Stimulated activated CD8-positive, alpha-beta memory T cell treated with anti-CD3 and anti-CD28 coated beads, Interleukin-4, amount 100 ng/mL, for 4 hours (primary cell): ENCODE measurements at places on chromosomes 7 and 10.

GRCh38 chr10:52279546-52279945 is 34.5 kb upstream of the DKK1 start:
- DNase-seq = no peak

- DNase-seq = no peak
Observed at GRCh38 chr10:76631884-76632766, 1005.5 kb downstream of the KCNMA1 start.

DNA sequence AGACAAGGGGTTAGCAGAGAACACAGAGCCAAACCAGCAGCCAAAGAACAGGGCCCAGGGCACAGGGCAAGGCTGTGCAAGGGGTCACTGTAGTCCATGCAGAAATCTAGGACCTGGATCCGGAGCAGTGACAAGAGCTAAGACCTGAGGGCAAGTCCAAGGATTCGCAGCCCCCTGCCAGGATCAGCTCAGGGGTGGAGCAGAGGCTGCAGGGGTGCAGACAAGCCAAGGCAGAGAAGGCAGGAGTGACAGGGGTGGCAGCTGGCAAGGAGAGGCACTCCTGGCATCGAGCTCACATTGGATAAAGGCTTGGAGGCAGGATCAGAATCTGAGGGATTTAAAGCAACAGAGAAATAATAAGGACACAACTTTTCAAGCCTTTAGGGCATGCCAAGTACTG is 80.7 kb upstream of the NANOS1 start:
- DNase-seq = no peak

- no peak for DNase-seq
Observed at GRCh38 chr10:1873661-1874315, 136.5 kb upstream of the ADARB2 start.

GRCh38 chr10:73247509-73248258 is 629 bp upstream of the DNAJC9 start:
- no peak for DNase-seq

DNA sequence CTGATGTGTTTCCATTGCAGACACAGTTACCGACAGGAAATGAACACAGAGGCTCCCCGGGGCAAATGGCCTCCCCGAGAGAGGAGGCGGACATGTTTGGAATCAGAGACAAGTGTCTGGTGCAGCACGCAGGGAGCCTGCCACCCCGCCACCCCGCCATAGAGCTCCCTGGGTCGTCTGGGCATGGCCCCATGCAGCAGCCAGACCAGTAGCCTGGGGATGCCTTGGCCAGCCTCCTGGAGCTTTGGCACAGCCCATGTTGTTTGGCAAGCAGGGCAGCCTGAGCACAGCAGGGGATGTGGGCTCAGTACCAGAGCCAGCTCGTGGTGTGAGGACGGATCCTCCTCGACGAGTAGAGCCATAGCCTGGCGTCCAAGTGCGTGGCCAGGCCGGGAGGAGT is 80.8 kb downstream of the NKX6-2 start:
- DNase-seq = no peak

DNA sequence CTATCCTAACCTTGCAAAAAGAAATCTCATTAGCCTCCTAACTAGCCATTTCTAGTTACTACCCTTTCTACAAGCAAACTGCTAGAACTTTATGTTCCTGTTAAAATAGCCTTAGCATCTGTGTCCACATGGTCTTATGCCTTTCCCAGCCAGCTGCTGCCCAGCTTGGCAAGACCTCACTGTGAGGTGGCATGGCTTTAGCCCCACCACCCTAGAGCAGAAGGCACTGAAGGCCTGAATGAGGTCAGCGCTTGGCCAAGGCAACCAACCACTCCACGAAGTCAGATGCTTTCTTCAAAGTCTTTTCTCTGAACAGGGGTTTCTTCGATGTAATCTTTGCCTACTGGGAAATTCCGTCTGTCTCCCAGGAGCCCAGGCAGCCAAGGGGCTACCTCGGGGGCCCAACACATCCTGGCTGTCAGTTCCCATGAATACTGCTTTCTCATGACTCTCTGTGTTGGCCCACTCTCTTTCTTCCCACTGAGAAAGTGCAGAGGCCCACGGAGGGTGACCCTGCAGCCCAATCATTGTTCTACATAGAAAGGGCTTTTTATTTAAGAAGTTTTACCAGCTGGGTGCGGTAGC is 41.6 kb downstream of the POLR3A start:
- no peak for DNase-seq

DNA sequence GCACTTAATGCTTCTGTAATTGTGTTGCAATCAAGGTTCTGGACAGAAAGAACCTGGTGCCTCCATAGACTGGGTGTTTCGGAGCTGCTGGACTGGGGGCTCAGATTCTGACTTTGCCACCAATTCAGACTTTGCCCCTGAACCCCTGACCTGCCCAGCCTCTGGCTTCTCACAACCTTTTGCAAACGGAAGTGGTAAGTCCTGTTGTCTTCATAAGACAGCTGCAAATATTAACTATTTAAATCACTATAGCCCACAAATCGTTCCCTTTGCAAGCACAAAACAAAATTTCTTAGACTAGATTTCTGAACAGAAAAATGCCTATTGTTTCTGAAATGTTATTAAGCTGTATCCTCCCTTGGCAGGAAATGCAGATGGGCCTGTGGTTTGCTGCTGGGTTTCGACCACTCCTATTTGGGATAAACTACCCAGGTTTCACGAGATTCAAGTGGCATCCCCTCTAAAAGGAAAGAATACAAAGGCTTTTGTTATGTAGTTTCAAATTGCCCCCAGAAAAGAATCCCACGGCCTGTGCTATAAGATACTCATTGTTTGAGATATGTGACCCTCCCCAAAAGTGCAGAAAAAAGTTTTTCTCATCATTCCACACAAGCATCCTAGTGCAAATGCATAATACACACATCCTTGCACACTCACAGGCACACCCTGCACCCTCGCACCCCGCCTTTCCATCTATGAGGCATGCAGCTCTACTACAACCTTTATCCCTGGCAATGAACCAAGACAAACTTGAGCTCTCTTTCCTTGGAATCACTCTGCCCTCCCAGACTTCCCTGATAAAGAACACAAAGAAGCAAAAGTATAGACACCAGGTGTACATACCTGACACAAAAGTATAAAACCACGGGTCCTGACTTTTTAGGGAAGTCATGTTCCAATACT is 209.1 kb downstream of the PRPF18 start:
- DNase-seq = no peak

- no peak for DNase-seq
Observed at GRCh38 chr7:103628742-103629141, 182.7 kb upstream of the SLC26A5 start.

GRCh38 chr7:45651540-45651939 is 77.4 kb downstream of the ADCY1 start:
- no peak for DNase-seq

GRCh38 chr7:44240983-44241510 is 40.3 kb downstream of the YKT6 start:
- DNase-seq = peak; percentile 22

- DNase-seq = no peak
Observed at GRCh38 chr7:104156842-104157277, 51.0 kb downstream of the ORC5 start.

GRCh38 chr10:100350914-100351485 is 4.0 kb downstream of the SCD start:
- DNase-seq = no peak

GRCh38 chr10:50387732-50388073 is 136.4 kb upstream of the ASAH2 start:
- no peak for DNase-seq

GRCh38 chr10:77531441-77532001 is 106.1 kb downstream of the KCNMA1 start:
- no peak for DNase-seq

GRCh38 chr7:15104411-15105092 is 202.0 kb upstream of the DGKB start:
- DNase-seq = no peak

DNA sequence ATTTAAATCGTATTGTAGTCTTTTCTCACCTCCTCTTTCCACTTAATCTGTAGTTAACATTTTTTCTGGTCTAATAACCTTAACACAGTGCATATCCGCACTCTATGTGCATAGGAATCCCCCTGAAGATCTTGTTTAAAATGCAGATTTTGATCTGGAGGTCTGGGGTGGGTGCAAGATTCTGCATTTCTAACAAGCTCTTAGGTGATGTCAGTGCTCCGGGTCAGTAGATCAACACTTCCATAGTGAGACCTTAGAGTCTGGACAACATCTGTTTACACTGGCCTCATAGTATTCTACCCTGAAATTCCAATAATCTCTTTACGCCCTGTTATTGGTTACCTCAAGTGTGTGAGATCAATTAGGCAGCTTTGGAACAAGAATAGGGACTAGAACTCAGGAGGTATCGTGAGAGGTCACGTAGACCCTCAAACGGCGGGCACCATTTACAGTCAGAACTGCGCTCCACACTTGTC is 434 bp upstream of the PLEKHA8 start:
- DNase-seq = no peak

GRCh38 chr10:58570979-58571378 is 58.3 kb downstream of the BICC1 start:
- no peak for DNase-seq

- no peak for DNase-seq
Observed at GRCh38 chr7:93858857-93859256, 31.7 kb downstream of the TFPI2 start.

DNA sequence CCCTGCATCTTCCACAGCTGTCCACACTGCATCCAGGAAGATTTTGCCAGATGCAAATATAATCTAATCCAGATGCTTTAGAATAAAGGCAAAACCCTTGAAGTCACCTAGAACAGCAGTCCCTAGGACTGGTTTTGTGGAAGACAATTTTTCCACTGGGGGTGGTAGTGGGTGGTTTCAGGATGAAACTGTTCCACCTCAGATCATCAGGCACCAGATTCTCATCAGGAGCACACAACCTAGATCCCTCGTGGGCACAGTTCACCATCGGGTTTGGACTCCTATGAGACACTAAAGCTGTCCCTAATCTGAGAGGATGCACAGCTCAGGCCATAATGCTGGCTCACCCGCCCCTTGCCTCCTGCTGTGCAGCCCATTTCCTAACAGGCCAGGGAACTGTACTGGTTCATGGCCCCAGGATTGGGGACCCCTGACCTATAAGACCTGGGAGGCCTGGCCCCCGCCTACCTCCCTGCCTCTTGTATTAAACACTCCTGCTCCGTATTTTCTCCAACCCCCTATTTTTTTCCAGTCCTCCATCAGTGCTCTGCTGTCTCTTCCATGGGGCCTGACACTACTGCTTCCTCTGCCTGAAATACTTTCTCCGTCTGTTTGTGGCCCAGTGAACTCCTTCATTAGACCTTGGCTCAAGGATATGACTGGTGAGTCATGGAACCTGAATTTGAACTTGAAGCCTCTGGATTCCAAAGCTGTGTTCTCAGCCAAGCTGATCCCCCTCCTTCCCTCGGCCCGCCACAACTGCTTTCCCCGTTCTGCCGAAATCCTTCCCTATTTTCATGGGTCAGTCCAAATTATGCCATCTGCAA is 79.9 kb upstream of the RHEB start:
- DNase-seq = no peak

- no peak for DNase-seq
Observed at GRCh38 chr7:144133307-144133706, 10.3 kb downstream of the OR2A14 start.

GRCh38 chr7:70371652-70372051 is 760.3 kb upstream of the GALNT17 start:
- no peak for DNase-seq

DNA sequence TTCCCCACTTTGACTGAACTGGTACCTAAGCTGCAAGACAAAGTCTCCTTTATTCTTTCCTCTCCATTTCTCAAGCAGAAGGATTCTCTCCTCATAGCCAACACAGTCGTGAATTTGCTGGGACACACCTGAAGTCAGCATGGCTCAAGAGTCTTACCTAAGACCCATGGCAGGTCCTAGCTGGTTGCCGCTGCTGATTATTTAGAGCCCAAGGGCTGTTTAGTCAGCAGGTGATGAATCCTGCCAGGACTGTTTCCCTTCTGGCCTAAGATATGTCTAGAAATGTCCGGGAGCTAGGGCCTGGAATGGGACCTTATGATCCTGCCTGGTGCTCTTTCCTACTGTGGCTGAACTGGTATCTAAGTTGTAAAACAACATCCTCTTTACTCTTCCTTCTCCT is 82.8 kb downstream of the AHCYL2 start:
- DNase-seq = no peak

- peak; percentile 43 for DNase-seq
Observed at GRCh38 chr10:97914837-97915211, 65.2 kb downstream of the GOLGA7B start.

GRCh38 chr7:77184990-77185389 is 14.6 kb downstream of the FGL2 start:
- DNase-seq = no peak

DNA sequence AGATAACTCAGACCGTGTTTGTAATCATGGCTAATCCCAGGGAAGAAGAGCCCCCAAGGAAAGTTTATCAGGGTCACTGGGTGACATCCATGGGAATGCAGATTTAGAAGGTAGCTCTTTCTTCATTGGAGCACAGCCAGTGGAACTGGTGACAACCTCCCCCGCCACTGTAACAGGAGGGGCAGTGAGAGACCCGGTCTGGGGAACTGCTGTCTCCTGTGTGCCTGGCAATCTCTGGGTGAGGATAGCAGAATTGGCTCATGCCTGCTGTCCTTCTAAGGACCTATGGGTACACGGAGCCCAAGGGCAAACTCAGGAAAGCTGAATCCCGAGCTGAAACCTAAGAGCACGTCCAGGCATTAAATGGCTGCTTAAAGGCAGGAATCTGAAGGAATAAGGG is 341.6 kb downstream of the ABCA13 start:
- no peak for DNase-seq

- no peak for DNase-seq
Observed at GRCh38 chr7:84477786-84478478, 283.3 kb upstream of the SEMA3A start.

GRCh38 chr7:47277321-47277781 is 304.6 kb downstream of the TNS3 start:
- DNase-seq = no peak

- DNase-seq = no peak
Observed at GRCh38 chr7:32068411-32069101, 1.7 kb downstream of the PDE1C start.

DNA sequence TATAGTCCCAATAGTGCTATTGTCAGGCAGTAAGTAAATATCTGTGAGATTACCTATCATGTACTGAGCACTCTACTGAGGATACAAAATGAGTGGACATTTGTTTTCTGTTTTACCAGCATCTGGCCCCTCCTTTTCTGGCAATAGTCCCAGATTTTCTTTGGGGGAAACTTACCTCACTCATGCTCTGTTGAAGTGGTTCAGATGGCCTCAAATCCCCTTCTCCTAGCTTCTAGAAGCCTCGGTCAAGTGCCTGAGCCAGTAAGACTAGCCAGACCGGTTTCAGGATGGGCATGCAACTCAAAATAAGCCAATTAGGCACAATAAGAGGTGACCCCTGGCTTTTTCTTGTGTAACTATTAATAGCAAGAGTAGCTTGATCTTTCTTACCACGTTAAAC is 19.7 kb downstream of the TRDMT1 start:
- DNase-seq = no peak

DNA sequence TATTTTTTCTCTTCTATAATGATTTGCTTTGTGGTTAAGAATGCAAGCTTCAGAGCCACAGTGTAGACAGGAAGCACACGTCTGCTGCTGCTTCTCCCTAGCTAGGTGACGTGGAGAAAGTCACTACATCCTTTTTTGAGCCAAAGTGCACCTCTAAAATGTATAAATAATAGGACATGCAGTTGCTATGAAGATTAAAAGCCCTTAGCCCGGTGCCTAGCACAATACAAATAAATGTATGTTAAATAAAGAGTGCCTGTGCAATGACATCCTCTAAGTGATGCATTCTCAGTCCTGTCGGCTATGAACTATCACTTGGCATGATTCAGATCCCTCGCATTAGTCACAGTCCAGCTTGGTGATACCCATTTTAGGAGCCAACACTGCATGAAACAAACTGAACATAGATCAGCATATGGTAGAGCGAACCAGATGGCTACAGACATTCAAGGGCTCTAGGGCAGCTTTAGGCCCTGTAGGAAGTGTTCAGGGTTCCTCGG is 4.8 kb upstream of the TRDMT1 start:
- no peak for DNase-seq
